ENCODE measurements at places on chromosomes 5 and 9. TPM values are rescaled to one million over a fixed set of nuclear protein-coding genes. Genes with fewer than 3 reads are reported as not detected.

The CFAP90 gene
- polyA plus RNA-seq, result not detected

The KIF4B gene
- not detected for polyA plus RNA-seq

The CTNND2 gene
- not detected for polyA plus RNA-seq

The TEX48 gene
- polyA plus RNA-seq, result not detected

The GRIN1 gene
- polyA plus RNA-seq, result not detected

The MELK gene
- polyA plus RNA-seq, result not detected

The ARID3C gene
- polyA plus RNA-seq, result not detected

The GLDC gene
- polyA plus RNA-seq, result 1.0 TPM

The PCDHGC3 gene
- polyA plus RNA-seq, result 3.9 TPM

The C5orf52 gene
- polyA plus RNA-seq, result not detected

The PCDHA2 gene
- not detected for polyA plus RNA-seq

The MAML1 gene
- 4.7 TPM for polyA plus RNA-seq

The DMAC1 gene
- 59.9 TPM for polyA plus RNA-seq

The NUTM2F gene
- not detected for polyA plus RNA-seq

The ENTPD8 gene
- polyA plus RNA-seq, result not detected

The SPATA31E1 gene
- polyA plus RNA-seq, result not detected

The TXNDC8 gene
- not detected for polyA plus RNA-seq

The IL31RA gene
- polyA plus RNA-seq, result not detected

Data from IgD-negative memory B cell (primary cell).